Natural killer cell (primary cell): ENCODE measurements at places on chromosomes 7 and 10.

DNA sequence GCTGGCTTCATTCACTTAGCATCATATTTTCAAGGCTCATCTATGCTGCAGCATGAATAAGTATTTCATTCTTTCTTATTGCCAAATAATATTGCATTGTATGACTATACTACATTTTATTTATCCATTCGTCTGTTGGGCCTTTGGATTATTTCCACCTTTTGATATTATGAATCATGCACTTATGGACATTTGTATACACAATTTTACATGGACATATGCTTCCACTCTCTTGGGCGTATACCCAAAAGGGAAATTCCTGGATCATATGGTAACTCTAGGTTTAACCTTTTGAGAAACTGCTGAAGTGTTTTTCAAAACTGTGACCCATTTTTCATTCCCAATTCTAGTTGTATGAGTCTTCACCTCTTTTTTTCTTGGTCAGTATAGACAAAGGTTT is 80.3 kb upstream of the GNAI1 start:
- DNase-seq: no peak

GRCh38 chr10:59793919-59794318 is 40.7 kb upstream of the MRLN start:
- DNase-seq: no peak

- no peak for DNase-seq
These were observed 4.1 kb downstream of the PRSS1 start for GRCh38 chr7:142753366-142753765.

- DNase-seq: no peak
These were observed 430.9 kb downstream of the POM121L12 start for GRCh38 chr7:53466371-53466770.

DNA sequence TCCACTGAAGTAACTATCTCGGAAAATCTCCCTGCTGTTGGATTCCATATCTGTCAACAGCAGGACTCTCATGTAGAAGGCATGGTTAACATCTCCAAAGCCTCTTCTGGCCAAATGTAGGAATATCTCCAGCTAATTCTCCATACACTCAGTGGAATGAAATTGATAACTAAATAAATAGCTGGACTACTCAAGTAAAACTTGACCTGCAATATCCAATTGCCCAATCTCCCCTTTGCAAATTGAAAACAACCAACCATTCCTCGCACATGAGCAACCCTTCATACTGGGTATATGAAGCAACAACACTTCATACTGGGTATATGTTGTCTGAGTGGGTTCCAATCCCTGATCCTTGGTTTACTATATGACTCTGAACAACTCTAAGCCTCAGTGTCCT is 105.4 kb upstream of the KMT2E start:
- no peak for DNase-seq

- no peak for DNase-seq
These were observed 548.4 kb downstream of the PTPRN2 start for GRCh38 chr7:158039270-158039669.

GRCh38 chr7:111137296-111138192 is 46.6 kb downstream of the LRRN3 start:
- DNase-seq: no peak
